ENCODE measurements at places on chromosomes 16 and 17.

GRCh38 chr17:38327936-38328335, 15.8 kb downstream of the GPR179 start:
- no peak for DNase-seq

DNA sequence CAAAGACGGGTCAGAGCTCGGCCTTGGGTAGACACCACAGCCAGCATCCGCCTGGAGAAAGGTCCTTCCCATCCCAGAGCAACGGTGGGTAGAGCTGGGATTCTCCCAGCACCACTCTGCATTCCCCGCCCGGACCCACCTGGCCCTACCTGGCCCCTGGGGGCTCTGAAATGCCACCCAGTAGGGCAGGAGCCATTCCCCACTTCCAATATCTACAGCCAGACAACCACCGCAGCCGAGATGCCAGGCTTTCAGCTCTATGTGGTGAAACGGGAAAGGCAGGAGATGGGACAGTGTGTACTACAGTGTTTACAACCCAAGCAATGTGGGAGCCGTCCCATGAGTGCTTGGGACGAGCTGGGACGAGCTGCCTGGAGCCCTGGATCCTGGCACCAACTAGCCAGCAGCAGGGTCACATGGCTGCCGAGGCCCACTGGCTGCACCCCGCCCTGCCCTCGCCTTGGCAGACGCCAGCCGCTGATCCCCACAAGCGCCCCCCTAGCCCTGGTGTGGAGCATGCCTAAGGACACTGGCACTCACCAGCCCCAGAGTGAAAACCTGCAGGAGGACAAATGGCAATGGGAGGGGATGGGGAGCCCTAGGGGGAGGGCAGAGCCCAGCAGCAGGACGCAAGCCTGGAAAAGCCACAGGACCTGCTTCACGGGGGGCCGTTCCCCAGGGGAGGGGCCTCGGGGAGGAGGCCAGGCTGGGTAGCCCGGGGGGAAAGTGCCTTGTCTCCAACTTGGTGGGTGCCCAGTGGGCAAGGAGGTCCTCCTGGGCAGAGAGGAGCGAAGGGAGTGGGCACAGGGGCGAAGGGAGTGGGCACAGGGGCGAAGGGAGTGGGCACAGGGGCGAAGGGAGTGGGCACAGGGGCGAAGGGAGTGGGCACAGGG, 13.5 kb downstream of the TMC6 start:
- no peak for DNase-seq

- no peak for DNase-seq
Observed at GRCh38 chr17:38442548-38442947, 14.3 kb downstream of the ARHGAP23 start.

DNA sequence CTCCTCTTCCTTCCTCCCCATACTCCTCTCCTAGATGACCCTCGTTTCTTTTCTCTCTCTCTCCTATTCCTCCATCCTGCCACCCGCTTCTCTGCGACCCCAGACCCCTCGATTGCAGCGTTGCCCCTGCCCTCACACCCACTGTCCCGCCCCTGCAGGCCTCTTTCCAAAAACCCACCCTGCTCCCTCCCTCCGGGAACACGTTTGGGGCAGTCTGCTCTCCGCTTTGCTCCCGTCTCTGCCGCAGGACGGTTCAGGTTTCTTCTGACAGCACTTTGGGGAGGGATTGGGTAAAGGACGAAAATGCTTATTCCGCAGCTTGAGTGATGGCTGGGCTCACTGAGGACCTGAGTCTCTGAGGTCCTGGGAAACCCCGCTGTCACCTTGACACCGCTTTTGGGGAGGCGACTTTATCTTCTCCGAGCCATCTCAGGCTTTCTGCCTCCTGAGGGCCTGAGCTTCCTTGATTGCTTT, 690 bp downstream of the NDE1 start:
- no peak for DNase-seq

GRCh38 chr16:80457871-80458270, 82.9 kb upstream of the DYNLRB2 start:
- no peak for DNase-seq
